Activated CD4-positive, alpha-beta T cell treated with anti-CD3 and anti-CD28 coated beads, Interleukin-2, amount 50 U/mL, for 16 hours (primary cell): ENCODE measurements at places on chromosomes 11 and 22.

- no peak for DNase-seq
Observed at GRCh38 chr11:46387919-46388618, 3.5 kb downstream of the CHRM4 start.

DNA sequence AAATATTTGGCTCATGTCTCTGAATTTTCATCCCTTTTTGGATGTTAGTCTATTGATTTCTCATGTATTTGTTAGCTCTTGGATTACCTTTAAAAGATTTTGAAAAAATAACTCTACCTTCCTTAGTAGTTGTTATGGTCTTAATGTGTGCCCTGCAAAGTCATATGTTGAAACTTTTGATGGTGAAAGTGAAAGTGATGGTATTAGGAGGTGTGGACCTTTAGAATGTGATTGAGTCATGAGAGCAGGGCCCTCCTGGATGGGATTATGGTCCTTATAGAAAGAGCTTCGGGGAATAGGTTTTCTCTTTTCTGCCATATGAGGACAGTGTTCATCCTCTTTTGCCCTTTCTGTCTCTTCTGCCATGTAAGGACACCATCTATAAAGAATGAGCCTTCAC lies 33.6 kb upstream of the MPPED2 start:
- DNase-seq, result no peak

- DNase-seq, result no peak
Observed at GRCh38 chr22:39418696-39419095, 19.1 kb downstream of the TAB1 start.

DNA sequence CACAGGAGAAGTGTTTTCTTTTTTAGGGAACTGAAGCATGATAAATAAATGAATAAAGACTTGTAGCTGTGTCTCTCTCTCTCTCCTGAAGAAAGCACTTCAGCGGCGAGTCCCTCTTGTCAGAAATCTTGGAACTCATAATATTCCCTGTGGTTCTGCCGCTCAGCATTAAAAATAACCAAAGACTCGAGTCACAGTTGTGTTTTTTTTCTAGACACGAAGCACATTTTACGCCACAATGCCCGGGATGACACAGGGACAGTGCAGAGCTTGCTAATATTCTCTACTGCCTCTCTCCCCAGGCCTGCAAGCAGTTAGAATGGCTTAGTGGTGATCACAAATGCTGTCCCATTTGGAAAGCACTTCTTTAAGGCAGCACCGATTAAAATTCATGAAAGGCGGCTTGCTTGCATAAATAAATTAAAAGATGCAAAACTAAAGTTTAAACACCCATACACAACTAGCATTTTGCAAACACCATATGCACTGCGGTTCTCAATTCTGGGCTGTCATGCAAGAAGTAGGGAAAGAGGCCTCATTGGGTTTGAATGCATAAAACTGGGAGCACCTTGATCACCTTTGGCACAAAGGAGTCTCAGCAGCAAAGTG lies 597.4 kb downstream of the SOX6 start:
- DNase-seq, result no peak

DNA sequence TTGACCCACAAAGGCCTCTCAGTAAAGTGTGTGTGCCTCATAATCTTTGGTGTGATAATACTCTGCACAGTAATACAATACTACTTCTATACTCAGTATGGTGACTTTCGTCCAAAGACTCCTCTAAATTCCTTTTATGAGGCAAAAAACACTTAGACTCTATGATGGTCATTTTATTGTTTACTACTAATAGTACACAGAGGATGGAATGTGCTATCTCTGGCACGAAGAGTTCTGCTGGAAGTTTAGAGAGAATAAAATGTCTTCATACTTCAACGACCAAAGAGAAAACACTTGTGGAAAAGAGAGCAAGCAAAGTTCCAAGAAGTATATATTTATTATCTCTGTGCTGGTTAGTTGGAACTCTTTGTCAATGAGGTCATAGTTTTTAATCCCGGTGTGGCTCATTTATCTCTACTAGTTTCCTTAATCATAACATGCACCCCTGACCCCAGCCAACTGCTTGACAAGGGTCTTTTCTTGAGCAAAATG lies 7.5 kb upstream of the CSTF3 start:
- no peak for DNase-seq

DNA sequence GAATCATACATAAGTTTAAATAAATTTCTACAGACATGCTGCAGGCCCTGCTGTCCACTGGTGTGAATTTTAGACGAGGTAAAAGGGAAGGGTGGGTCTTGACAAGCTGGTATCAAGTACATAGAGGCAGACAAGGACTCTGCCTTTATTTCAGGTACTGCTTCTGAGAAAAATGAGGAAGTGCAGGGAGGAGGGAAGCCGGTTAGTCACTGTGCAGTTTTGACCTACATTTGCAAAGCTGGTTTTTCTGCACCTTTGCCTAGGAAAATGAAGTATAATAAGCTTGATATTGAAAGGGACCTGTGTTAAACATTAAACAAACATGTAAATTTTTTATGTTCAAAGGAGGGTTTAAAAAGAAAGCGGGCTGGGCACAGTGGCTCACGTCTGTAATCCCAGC lies 24.6 kb downstream of the TMEM45B start:
- DNase-seq, result no peak

GRCh38 chr11:110805756-110806155 lies 93.5 kb upstream of the ARHGAP20 start:
- DNase-seq, result no peak

- no peak for DNase-seq
Observed at GRCh38 chr22:35443338-35443737, 43.4 kb downstream of the MCM5 start.

- no peak for DNase-seq
Observed at GRCh38 chr11:33924341-33924740, 32.5 kb upstream of the LMO2 start.

DNA sequence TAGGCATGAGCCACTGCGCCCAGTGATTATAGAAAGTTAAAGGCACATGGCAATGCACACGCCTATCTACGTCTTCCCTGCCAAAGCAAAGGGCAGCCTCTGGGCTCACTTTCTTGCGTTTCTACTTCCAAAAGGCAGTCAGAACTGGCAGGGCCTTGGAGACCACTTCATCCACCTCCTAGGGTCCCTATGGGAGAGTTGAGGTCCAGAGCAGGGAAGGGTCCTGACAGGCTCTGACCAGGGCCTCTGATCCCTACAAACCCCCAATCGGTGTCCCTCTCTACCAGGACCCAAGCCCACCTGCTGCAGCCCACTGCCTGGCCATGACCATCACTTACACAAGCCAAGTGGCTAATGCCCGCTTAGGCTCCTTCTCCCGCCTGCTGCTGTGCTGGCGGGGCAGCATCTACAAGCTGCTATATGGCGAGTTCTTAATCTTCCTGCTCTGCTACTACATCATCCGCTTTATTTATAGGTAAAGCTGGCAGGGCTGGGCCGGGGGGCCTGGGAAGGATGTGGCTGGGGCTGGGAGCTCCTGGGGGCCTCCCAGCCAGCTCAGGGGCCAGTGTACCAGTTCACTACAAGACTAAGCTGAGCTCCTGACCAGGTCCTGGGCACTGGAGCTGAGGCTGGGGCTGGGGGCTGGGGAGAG lies 1.5 kb downstream of the BEST1 start:
- no peak for DNase-seq

DNA sequence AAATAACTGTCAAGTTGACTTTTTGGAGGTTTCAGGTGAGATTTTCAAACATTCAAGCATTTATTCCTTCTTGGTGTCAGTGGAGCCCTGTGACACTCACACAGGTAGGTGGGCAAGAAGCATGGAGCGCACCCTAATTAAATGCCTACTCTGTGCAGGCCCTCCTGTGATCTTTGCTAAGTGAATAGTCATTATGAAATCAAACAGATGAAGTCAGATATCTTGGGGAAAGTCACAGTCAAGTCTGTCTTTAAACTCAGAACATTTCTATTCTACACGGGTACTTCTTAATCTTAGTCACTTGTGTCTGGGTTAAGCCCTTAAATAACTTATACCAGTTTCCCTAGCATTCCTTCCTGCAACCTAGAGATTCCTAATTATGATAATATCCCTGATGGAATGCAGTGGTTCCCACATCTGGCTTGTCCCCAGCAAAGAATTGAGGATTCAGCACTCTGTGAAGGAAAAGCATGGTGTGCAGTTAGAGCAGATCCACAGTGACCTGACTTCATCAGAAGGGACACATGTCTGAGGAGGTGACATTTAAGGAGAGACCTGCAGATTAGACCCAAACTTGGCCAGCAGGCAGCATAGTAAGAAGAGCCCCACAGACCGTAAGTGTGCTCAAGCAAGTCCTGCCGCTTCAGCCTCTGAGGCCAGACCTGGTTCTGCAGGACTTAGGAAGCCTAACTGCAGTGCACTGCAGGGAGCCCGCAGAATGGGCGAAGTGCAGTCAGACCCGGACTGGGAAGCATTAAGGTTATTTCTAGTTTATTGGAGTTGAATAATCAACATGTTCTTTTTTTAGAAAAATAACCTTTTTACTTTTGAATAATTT lies 85.3 kb upstream of the GAL start:
- peak; percentile 9 for DNase-seq

DNA sequence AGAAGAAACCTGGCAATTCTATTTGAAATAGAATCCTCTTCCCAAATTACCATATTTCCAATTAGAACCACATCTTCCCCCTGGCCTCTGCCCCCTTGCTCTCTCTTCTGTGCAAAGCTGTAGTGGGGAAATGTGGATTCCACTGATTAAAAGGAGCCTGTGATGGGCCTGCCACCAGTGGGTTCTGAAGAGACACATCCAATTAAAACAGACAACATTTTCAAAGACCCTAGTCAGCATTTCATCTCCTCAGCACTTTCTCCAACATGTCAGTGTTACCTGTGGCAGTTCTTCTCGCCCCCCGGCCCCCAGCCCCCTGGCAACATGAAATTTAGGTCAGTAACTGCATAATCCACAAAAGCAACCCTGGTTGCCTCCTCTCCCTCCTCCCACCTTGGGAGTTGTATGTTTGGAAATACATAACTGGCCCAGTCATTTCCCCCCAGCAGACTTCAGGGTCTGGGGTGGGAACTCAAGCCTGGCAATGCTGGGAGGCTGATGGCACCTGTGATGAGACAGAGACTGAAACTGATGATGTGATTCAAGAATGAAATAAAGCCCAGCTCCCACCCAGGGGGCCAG lies 99.9 kb upstream of the AMOTL1 start:
- no peak for DNase-seq

DNA sequence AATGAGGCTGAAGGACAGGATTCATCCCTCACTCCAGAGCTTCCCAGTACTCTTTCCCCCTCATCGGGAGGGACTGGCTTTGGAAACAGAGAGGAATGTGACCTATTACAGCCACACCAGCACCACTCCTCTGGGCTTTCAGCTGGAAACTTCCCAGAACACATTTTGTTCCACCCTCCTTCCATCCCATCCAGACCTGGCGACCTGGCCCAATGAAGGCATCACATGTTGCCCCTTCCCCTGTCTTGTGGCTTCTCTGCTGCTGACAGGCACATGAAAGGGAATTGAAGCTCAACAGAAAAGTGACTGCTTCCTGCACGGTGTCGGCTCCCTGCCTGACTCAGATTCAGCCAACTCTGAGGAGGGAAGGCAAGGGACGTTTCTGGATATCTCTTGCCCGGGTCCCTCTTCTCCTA lies 19.1 kb downstream of the IRAG1 start:
- no peak for DNase-seq

GRCh38 chr22:19763458-19764298 lies 3.1 kb downstream of the TBX1 start:
- no peak for DNase-seq

- DNase-seq, result no peak
Observed at GRCh38 chr11:133581091-133581490, 48.8 kb upstream of the OPCML start.

- DNase-seq, result no peak
Observed at GRCh38 chr11:94638902-94639373, 71.8 kb downstream of the PIWIL4 start.

- peak; percentile 41 for DNase-seq
Observed at GRCh38 chr11:65492637-65493366, 6.0 kb upstream of the MALAT1 start.

GRCh38 chr22:37610480-37611129 lies 2.0 kb downstream of the GGA1 start:
- DNase-seq, result no peak

GRCh38 chr11:113773092-113773415 lies 438 bp downstream of the ZW10 start:
- DNase-seq, result no peak

DNA sequence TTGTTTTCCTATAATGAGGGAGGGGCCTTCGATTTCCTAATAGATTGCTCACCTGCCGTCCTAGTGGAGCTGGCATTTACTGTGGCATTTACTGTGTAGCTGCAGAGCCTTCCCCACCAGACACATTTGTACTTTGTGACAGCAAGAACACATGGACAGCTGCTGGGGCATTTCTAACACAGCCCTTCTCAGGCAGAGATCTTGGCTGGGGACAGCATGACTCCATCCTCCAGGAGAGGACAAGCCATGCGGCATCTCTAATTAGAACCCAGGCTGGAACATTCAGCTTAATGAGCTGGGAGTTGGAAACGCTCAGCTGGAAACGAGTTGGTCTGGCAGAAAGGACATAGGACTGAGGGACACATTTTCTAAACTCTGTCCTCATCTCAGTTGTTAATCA lies 887.5 kb downstream of the NTM start:
- DNase-seq, result no peak

GRCh38 chr22:26399289-26399688 lies 29.8 kb upstream of the ASPHD2 start:
- no peak for DNase-seq

- peak; percentile 95 for DNase-seq
Observed at GRCh38 chr11:128302425-128303186, 284.8 kb downstream of the ETS1 start.

- no peak for DNase-seq
Observed at GRCh38 chr11:33575311-33575710, 125.3 kb downstream of the C11orf91 start.

- DNase-seq, result no peak
Observed at GRCh38 chr22:31764785-31765184, 11.0 kb downstream of the DEPDC5 start.

GRCh38 chr22:48799227-48799970 lies 1028.3 kb downstream of the BRD1 start:
- no peak for DNase-seq

DNA sequence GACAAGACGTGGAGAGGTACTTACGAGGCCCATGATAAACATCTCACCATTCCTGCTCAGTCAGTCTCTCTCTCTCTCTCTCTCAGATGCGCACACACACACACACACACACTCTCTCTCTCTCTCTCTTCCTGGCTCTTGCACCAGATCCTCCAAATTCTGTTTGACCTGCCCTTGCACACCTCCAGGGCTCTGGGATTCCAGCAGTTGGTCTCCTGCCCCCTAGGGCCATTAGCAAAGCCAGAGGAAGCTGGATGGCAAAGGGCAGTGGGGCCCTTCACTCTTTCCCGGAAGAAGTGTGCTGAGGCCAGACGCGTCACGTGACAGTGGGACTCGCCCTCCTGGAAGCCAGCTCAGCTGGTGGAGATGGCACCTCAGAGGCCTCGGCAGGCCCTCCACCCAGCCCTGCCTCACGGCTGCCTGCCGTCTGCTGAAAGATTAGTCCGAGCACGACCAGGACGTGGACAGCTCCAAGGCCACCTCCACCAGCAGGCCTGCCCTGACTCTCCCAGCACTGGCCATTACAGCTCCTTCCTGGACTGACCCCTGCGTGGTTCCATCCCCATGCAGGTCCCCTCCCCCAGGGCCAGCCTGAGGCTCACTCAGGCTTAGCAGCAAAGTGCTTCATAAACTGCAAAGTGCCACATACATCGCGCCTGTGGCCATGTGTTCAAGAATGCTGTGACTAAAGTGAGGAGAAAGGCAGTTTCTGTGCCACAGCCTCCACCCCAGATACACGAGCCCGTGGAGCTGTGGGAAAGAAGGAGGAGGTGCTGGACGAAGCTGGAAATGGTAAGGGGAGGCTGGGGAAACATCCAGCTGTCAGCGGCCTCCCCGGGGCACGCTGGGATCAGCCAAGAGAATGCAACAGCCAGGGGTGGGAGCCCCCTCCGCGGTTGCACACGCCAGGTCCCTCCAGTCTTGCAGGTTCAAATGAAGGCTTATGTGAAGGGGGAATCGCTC lies 3.7 kb downstream of the PDGFB start:
- peak; percentile 40 for DNase-seq
